ENCODE measurements at places on chromosomes 1 and 21.

GRCh38 chr1:59143133-59143487 is 153.8 kb upstream of the FGGY start:
- DNase-seq, result no peak

DNA sequence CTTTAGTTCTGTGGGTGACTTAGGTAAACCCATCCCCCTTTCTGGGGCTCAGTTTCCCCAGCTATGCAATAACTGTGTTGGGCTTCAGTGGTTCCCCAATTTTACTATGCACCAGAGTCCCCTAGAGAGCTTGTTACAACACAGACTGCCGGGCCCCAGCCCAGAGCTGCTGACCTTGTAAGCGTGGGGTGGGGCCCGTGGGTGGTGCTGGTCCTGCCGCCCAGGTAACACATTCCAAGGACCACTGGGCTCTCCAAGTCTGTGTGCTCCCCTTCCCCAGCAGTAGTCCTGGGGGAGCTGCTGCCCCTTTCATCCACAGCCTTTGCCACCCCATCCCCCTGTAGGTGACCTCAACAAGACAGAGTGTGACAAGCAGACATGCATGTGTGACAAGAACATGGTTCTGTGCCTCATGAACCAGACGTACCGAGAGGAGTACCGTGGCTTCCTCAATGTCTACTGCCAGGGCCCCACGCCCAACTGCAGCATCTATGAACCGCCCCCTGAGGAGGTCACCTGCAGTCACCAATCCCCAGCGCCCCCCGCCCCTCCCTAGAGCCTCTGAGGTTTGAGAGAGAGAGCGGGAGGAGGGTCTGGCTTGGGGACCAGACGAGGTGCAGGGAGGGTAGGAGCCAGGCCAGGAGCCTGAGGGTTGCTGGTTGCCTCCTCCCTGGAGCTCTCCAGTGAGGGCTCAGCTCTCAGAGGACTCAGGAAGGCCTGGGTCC is 8.9 kb downstream of the PLA2G2F start:
- DNase-seq, result no peak

DNA sequence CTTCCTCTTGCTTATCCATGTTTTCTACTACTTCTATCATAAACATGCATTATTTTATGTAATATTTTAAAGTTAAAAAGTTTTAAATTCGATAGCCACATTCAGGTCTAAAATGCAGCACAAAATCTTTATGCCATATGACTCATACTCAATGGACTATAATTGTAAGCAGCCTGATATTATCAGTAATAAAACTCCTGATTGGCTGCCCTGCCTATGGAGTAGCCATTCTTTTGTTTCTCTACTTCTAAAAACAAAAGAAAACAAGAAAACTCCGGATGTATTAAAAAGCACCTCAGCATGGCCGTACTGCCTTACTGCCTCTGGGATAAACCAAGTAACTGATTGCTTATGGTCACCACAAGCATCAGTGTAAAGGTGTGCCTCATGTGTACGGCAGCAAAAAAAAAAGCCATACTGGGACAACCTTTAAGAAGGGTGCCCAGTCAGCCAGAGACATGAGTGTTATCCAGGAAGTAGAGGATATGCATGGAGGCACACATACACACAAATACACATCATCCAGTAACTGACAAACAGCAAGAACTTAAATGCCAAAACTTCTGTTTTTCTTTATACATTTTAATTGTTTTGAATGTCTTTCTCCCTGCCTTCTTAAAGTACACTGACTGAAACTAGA is 9.2 kb downstream of the SLC35D1 start:
- no peak for DNase-seq

GRCh38 chr1:197303463-197303862 is 35.4 kb downstream of the CRB1 start:
- no peak for DNase-seq
